ENCODE measurements at places on chromosomes 12 and 14.

- no peak for DNase-seq
Measured at GRCh38 chr12:25859976-25860375, 98.5 kb upstream of the RASSF8 start.

DNA sequence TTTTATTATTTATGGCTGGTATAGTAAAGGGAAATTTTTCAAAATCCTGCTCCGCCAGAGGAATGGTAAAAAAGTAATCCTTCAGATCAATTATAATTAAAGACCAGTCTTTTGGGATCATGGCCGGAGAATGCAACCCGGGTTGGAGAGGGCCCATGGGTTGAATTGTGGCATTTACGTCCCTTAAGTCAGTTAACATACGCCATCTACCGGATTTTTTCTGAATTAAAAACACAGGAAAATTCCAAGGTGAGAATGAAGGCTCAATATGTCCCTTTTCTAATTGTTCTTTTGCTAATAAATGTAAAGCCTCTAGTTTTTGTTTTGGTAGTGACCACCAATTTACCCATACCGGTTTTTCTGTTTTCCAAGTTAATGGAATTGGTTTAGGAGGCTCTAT is 602.8 kb downstream of the ALG10 start:
- DNase-seq, result no peak

GRCh38 chr12:99618657-99619056 is 28.9 kb upstream of the GARIN6 start:
- DNase-seq, result no peak

- DNase-seq, result no peak
Measured at GRCh38 chr14:103384450-103385151, 614 bp upstream of the MARK3 start.

- DNase-seq, result no peak
Measured at GRCh38 chr14:68377459-68377858, 415.4 kb downstream of the ZFP36L1 start.

GRCh38 chr14:102708494-102708893 is 68.8 kb upstream of the TRAF3 start:
- DNase-seq, result no peak

- no peak for DNase-seq
Measured at GRCh38 chr12:77996670-77997069, 166.0 kb downstream of the NAV3 start.

DNA sequence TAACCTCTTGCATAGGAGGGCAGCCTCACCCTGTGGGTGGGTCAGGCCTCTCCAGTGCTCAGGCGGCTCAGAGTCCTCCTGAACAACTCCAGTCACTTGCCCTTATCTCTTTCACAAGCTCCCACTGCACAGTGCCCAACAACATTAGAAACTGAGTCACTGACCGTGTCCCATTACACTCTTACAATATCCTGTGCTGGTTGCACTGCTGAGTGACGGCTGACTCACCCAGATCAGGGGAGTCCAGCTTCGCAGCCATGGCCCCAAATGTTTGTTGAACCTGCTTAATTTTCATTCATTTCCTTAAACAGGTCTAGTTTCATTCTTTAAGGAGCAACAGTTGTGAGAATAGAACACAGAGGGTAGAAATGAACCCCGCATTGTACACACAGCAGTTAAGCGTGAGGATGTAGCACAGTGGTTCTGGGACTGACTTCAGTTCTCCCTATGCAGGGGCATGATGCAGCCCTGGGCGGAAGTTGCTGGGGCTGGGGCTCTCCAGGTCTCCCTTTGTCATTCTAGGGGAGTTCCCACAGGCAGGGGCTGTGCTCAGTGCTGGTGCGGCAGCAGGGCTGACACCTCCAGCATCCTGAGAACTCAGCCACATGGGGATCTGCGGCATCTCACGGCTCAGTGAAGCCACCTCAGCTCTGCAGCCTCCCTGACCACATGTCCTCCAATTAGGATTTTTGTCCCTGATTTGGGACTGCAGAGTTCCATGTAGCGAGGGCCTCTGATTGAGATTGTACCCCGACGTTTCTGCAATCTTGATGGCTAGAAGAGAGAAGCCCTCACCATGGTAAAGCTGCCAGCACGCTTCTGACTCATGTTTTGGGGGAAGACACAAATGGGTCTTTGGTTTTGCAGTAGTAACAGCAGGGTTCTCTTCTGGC is 16.1 kb downstream of the GPR68 start:
- DNase-seq, result peak; percentile 45

GRCh38 chr12:100156731-100157426 is 14.2 kb upstream of the BLTP3B start:
- DNase-seq, result no peak

DNA sequence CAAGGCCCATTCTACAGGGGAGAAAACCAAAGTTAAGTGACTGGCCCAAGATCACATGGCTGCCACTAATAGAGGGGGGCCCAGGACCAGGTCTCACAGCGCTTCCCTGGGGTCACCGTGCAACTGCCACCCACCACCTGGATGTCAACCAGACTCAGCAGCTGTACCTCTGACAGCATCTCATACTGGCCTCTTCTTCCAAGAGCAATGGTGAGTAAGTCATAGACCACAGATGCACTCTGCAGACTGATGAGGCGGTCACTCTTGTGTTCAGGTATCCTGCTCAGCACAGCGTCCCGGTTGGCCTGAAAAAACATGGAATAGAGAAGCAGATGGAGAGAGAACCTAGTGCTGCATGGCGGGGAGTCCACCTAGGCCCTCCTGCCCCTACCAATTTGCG is 139.9 kb downstream of the TTC7B start:
- no peak for DNase-seq

GRCh38 chr14:32400480-32400879 is 71.4 kb downstream of the AKAP6 start:
- no peak for DNase-seq

GRCh38 chr12:685388-685787 is 22.1 kb upstream of the NINJ2 start:
- DNase-seq, result peak; percentile 66

GRCh38 chr14:84162633-84163032 is 1367.3 kb upstream of the FLRT2 start:
- no peak for DNase-seq

DNA sequence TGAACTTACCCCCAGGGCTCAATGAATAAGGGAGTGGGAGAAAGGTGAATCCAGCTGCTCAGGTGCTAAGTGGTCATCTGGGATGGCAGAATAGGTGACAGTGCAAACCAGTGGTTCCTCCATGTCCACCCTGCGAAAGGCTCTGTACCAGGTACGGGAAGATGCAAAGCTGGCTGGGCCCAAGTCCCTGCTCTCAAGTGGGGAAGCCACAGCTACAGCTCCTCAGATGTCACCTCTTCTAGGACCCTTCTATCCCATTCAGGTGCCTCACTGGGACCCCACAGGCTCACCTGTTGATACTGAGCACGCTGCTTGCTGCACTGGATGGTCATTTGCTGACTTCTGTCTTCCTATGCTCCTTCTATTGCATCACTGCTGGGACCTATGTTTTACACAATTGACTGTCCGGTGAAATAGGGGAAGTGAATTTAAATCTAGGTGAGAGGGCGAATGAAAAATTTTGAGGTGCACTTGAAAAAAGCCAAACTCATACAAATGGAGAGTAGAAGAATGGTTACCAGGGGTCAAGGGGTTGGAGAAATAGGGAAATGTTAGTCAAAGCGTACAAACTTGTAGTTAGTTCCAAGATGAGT is 20.3 kb upstream of the PPP4R4 start:
- DNase-seq, result no peak

DNA sequence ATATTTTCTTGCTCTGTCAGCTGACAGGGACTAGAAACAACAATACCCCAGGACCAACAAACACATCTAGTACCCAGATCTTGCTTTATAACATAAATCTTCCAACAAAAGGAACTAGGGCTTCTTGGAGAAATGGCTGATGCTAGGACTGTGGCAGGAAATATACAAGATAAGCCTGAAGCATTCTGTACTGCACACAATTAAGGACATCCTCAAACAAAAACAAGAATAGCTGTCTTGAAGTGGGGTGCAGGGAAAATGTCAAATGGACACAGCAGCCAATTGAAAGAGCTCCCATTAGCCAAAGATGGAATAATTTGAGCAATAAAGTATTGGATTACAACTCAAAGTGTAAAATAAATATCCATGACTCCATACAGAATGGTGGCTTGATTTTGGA is 50.0 kb downstream of the LGMN start:
- DNase-seq, result no peak

- DNase-seq, result no peak
Measured at GRCh38 chr12:52454411-52455201, 2.7 kb upstream of the KRT6B start.

DNA sequence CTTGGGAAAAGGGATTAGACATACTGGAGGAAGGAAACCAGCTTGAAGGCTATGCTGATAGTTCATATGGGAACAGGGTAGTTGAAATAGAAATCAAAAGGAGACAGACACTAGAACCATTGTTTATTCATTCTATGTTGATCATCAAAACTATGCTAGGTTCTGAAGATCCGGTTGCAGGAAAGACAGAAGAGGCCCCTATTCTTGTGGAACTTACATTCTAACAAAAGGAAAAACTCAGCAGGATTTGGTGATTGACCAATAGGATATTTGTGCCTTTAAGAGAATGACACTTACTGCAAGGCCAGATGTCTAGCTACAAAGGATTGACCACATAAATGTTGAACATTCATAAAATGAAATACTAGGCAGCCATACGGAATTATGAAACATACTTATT is 179.2 kb downstream of the AKAP6 start:
- no peak for DNase-seq

DNA sequence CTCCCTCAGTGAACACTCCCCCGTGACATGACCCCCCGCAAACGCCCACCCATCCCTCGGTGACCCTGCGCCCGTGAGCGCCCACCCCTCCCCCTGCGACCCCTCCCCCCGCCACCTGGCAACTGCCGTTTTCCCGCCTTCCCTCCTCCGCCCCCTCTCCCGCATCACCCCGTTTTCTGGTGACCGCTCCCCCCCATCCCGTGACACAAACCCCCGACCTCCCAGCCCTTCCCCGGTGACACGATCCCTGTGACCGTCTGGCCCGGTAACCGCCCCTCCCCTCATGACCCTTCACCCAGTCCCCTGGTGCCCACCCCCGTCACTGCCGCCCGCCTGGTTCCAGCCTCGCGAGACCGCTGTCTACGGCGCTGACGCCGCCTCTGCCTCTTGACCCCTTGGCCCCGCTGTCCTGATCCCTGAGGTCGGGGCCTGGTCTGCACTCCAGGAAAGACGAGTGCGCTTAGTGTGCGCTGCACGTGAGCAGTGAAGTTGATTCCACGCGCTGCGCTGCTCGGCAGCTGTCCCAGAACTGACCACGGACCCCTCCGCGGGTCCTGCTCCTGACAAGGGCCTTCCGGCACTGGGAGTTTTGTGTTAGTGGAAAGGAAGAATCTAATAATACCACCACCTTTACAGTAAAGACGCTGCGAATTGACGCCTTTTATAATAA is 59.4 kb downstream of the DDX51 start:
- no peak for DNase-seq

DNA sequence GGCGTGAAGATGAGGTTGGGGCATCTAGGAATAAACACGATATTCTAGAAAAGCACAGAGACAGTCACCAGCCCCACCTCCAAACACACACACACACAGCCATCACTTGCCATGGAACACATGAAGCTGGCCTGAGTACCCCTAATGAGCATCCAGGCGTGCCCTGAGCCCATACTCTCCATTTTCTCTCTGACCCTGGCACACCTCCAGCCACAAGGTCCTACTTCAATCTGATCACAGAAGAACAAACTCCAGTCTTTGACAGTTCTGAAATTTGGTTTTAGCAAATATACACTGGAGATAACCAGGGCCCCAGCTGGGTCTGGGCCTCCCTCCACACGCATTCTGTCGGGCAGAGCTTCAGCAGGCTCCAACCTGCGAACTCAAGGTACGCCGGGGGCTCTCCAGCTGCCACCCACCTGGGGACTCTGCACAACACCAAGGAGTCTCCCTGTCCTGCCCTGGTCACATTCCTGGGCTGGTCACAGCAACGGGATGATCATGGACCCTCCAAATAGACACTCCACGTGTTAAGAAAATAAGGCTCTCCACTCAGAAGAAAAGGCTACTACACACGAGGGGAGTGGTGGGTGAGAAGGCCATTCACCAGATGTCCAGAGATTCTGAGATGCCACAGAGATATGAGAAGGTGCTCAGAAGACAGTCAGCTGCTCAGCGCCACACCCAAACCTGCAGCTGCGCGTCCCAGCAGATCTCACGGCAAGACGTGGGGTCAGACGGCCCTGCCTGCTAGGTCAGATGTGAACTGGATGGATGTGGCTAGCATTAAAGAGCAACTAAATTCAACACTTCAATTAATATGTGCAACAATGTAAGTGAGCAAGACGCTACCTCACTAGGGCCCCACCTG is 57.0 kb upstream of the PNMA1 start:
- no peak for DNase-seq

- DNase-seq, result no peak
Measured at GRCh38 chr12:130014485-130014807, 110.6 kb upstream of the TMEM132D start.

GRCh38 chr12:99130808-99131553 is 485.9 kb downstream of the APAF1 start:
- DNase-seq, result no peak

DNA sequence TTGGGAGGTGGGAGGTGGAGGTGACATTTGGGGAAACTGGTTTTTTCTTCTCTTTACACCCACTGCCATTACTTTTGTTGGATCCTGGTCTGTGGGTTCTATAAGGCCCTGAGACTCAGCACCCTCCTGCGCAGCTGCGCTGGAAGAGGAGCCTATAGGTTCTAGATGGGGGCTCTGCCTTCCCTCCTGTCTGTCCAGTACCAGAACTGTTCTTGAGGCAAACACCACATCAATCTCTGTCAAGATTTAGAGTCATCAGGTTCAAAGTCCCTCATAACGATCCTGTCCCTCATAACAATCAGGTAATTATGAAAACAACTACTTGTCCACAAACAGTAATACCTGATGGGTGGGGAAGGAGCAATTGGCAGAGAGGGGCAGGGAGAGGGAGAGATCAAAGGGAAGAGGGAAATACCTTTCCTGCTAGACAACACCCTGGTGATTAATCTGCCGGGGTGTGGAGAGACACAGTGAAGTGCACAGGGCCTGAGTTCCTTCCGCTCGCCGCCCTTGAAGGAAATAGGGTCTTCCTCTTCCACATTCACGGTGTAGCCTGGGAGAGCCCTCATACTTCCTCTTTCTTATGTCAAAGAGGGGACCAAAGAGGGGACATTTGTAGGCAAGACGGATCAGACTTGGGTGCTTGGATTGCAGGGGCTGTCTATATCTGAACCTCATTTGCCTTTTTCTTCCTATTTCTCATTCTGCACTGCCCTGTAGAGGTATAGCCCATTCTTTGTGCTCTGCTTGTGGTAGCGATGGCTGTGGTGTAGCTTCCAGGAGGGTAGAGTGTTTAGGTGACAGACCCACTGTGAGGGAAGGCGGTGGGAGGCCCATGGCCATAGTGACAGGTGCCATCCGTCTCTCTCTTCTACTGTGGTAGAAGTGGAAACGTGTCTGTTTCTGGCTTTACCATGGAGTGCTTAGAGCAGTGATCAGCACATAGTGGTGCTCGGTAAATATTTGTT is 12.6 kb downstream of the GPRC5A start:
- DNase-seq, result no peak

- DNase-seq, result no peak
Measured at GRCh38 chr12:49953151-49953550, 2.6 kb downstream of the AQP2 start.

Data from activated CD8-positive, alpha-beta memory T cell treated with anti-CD3 and anti-CD28 coated beads for 1 hour (primary cell).